Right atrium auricular region (tissue), 2 donors: ENCODE measurements at places on chromosomes 12 and 14.

- H3K4me3 ChIP-seq: no peak overlapping the region
- no peaks in the 10 kb centered on the region for H3K36me3 ChIP-seq
- no peaks in the 10 kb centered on the region for H3K27me3 ChIP-seq
- H3K4me1 ChIP-seq: no peaks in the 10 kb centered on the region
Measured at GRCh38 chr12:44335030-44335429, 499.1 kb downstream of the TMEM117 start.

DNA sequence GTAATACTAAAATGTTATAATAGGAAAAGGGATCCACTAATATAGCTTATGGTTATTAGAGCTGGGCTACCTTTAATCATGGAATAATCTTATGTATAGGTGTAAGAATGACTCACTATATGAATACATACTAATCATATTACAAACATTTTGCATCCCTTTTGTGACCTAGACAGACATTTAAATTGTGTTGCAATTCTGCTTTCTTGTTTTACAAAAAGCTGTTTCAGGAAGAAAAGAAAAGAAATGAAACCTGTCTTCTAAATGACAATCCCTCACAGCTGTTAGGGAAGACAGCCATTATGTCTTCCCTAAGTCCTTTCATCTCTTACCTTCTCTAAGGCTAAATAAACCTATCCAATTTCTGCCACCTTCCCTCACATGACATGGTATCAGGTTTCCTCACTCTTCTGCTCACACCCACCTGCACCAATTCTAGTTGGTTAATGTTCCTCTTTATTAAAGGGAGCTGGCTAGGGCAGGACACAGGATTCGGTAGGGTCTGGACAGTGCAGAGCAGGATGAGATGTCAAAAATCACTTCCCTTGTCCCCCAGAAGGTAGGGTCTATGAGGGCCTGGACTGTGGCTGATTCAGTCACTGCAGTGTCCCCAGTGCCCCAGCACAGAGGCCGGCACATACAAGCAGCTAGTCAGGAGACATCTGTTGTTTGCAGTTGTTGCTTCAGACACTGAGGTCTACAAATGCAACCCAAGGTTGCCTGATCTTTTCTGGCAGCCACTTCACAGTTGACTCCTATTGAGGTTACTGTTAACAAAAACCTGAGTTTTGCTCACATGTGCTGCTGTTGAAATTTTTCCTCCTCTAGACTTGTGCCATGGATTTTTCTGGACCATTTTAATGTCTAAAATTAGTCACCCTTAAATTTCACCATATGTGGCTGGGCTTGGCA is 3.7 kb downstream of the DHRS7 start:
- peaks cover 24% of the 10 kb centered on the region for H3K4me1 ChIP-seq
- peak overlapping the region; percentile 32 for H3K27ac ChIP-seq
- no peak overlapping the region for H3K4me3 ChIP-seq
- peak; percentile 71 for DNase-seq

DNA sequence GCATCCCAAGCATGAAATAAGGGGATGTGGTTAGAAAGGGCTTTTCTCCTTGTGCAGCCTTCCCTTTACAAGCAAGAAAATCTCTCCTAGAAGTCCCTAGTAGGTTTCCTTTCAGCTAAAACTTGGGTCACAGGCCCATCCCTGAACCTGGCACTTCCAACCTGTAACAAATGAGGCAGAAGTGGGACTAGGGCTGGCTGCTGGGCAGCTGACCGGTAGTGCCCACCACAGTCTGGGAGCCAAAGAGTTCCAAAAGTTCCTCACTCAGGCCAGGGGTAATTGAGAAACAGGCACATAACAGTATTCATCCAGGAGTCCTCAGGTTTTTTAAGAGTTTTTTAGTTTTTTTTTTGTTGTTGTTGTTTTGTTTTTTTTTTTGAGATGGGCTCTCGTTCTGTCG is 23.8 kb downstream of the MANSC1 start:
- H3K4me1 ChIP-seq: peaks cover 8% of the 10 kb centered on the region
- H3K36me3 ChIP-seq: no peaks in the 10 kb centered on the region
- no peaks in the 10 kb centered on the region for H3K27me3 ChIP-seq
- no peak overlapping the region for H3K4me3 ChIP-seq
- no peak overlapping the region for H3K27ac ChIP-seq
- no peak for DNase-seq

- no peaks in the 10 kb centered on the region for H3K27me3 ChIP-seq
- H3K36me3 ChIP-seq: no peaks in the 10 kb centered on the region
- no peak for DNase-seq
- H3K27ac ChIP-seq: no peak overlapping the region
Measured at GRCh38 chr12:102504871-102505270, 24.5 kb upstream of the IGF1 start.
